Vagina (tissue), 2 donors: ENCODE measurements at places on chromosomes 5 and 9.

DNA sequence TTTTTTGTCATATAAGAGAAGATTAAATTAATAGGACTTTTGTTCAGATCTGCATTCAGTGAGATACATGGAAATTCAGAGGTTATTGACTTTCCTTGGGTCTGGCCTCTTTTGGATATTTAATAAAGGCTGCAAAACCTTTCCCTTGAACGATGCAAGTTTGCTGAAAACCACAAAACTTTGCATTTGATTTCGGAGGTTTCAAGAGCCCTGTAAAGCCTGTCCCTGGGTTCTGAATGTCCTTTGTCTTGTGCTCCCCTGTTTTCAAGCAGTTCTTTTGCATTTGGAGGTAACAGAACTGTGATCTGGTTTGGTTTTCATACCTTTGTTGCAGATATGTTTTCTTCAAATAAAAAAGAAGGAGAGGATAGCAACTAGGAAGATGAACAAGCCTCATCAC lies 188.1 kb upstream of the DMRT1 start:
- no peak for DNase-seq

GRCh38 chr9:5840788-5841187 lies 7.9 kb upstream of the ERMP1 start:
- no peak for DNase-seq

- DNase-seq, result no peak
Measured at GRCh38 chr5:80442742-80443141, 34.9 kb downstream of the ZFYVE16 start.

GRCh38 chr5:65021527-65022226 lies 252.9 kb downstream of the CWC27 start:
- DNase-seq, result no peak
